ENCODE measurements at places on chromosomes 6 and 20.

DNA sequence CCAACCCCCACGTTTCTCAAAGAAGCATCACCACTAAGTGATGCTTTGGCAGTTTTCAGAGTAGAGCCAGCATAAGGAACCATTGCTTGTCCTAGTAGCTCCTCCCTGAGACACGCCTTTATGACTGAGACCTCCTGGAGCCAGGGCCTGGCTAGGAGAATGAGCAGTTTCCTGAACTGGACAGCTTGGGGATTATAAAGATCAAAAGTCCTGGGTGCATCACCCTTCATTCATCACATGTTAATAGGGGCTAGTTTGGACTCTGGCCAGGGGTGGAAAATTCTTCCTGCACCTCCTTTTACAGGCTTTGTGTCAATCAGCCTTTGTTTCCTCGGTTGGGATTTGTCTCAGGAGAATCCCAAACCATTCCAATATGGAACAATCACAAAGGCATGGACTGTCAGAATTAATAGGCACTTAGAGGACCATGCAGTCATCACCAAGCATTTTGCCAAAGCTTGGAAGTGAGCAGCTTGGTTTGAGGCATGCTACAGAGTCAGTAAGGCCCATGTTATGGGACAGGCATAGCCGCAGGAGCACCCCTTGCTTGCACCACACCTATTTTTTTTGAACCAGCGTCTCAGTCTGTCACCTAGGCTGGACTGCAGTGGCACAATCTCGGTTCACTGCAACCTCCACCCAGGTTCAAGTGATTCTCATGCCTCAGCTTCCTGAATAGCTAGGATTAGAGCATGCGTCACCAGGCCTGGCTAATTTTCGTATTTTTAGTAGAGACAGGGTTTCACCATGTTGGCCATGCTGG lies 64.9 kb upstream of the TGM3 start:
- DNase-seq: no peak

DNA sequence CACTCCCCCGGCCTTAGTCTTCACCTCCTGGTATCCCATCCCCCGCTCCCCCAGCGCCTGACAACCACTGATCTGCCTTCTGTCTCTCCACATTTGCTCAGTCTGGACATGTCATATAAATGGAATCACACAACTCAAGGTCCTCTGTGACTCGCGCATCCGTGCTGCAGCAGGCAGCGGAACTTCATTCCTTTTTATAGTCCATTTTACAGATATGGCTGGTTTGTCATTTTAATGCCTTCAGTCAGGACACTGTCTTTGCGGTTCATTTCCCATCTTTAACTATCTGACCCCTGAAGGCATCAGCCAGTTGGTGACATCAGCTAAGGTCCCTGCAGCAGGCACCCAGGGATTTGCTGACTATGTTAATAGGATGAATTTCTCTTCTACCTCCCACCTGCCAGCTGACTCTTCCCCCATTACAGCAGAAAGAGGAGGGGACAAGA lies 125.7 kb downstream of the ZMYND8 start:
- no peak for DNase-seq

GRCh38 chr6:33744895-33745546 lies 1.7 kb downstream of the IP6K3 start:
- no peak for DNase-seq

DNA sequence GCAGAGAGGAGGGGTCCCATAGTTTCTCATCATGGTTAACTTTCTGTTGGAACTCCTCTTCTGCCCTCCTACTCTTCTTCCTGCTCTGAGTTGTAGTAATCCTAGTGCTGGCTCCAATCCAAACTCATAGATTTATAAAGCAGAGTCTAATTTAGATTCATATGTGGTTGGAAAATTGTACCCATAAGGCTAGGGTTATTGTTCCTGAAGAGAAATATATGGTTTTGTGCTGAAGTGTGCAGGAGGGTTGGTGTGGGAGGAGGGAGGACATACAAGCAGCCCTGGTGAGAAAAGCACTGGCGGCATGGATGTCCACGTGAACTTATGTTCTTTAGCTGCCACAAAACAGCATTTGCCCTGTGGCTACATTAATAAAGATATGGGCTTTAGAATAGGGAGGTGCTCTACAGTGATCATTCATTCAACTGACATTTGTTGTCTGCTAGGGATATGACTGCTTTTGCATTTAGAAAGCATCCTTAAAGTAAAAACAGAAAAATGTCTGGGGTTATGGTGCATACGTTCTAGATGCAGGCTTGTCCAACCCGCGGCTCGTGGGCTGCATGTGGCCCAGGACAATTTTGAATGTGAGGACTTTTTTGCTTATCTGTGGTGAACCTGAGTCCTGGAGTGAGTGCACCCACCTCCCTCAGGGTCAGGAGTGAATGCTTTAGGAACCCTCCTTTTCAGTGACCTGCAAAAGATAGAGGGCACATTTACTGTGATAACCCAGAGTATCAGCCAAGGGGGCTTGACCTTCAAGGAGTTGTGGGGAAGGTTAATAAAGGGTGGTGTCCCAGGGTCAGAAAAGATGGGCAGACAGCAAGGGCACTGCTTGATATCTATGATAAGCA lies 4.1 kb downstream of the HLA-A start:
- DNase-seq: peak; percentile 56

DNA sequence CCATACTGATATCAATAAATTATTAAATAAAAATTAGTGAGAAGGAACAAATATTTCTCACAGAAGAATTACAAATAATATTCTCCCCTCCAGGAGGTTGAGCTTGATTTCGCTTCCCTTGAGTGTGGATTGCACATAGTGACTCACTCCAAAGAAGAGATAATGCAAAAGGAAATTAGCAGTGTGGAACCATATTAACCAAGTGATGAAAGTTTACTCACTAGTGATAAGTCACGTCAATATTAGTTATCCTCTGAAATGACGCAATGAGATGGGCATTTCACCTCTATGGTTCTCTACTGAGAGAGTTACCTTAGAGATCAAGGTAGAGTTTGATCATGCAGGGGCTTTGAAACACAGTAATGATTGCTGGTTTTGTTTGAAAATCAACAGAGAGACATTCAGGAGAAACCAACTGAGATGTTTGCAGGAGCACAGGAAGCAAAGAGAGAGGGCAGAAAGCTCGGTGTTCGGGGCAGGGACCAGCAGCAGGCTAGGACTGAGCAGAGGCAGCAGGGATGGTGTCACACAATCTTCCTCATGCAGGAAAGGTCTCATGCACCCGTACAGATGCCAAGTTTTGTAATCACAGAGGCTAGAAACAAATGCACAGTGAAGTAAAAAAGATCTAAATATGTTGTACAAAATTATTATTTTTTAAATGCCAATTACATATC lies 634.5 kb downstream of the QKI start:
- DNase-seq: no peak

- no peak for DNase-seq
Observed at GRCh38 chr6:147000545-147001488, 203.4 kb upstream of the STXBP5 start.

DNA sequence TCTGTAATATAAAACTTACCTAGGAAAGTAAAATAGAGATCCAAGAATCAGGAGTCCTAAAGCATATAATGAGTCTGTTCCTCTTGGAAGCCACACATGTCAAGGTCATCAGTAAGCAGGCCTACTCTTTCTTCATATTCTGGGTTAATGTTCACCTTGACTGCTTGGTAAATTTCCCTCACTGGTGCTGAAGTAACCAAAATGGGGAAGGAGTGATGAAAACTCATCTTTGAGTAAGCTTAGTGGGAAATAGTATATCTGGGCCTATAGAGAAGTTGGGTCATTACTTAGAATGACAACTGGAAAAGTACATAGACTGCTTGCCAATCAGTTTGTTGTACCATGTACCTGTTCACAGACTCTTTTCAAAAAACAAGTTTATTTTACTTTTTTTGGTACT lies 6.6 kb downstream of the TSPYL4 start:
- DNase-seq: no peak

DNA sequence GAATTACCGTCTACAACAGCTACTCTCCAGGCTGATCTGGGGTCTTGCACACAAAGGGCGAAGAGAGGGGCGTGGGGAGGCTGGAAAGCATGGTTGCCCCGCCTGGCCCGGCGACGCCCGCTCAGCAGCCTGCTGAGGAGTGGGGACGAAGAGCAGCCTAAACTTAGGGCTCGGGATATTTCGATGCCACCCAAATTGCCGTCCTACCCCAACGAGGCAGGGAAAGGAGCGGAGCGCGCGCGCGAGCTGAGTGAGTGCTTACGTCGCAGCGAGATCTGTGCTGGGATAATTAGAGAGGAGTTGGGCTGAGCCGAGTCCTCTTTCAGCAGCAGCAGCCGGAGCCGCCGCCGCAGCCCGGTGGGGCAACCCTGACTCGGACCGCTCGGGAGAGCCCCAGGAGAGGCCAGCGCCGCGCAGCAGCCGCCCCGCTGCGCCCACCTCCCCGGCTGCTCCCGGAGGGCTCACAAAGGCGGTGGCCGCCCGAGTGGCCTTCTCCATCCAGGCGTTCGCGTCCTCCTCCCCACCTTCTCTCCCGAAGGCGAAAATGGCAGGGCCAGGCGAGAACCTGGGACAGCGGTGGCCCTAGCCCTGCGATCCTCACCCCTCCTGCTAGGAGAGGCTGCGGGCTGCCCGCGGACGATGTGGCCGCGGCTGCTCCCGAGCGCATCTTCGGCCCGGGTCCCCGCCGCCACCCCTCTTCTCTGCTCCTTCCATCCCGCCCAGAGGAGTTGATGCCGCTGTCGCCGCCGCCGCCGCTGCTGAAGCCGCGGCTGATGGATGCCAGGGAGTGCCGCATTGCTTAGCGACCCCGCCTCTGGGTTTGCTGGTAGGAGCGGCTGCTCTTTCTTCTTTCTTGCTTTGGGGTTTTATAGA lies at the start of gene CLVS2:
Gene CLVS2, plus strand, starts transcription at position 315 of the 873 bp plus-strand sequence. CDS start 1,543 bp downstream, outside the sequence.
- no peak for DNase-seq

DNA sequence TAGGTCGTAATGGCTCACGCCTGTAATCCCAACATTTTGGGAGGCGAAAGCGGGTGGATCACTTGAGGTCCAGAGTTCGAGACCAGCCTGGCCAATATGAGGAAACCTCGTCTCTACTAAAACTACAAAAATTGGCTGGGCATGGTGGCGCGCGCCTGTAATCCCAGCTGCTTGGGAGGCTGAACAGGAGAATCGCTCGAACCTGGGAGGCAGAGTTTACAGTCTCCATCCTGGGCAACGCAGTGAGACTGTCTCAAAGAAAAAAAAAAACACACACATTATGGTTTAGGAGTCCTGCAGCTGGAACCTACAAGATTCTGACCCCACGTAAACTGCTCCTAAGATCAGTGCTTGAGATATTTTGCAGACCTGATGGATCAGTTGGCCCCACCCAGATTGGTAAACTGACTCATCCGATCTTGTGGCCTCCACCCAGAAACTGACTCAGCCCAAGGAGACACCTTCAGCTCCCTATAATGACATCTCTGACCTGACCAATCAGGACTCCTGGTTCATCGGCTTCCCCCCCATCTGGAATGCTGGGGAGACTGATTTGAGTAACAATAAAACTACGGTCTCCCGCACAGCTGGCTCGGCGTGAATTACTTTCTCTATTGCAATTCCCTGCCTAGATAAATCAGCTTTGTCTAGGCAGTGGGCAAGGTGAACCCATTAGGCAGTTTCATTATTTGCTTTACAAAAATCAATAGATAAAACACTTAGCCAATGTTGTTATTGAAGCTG lies 96.2 kb upstream of the BTN3A2 start:
- peak; percentile 69 for DNase-seq

DNA sequence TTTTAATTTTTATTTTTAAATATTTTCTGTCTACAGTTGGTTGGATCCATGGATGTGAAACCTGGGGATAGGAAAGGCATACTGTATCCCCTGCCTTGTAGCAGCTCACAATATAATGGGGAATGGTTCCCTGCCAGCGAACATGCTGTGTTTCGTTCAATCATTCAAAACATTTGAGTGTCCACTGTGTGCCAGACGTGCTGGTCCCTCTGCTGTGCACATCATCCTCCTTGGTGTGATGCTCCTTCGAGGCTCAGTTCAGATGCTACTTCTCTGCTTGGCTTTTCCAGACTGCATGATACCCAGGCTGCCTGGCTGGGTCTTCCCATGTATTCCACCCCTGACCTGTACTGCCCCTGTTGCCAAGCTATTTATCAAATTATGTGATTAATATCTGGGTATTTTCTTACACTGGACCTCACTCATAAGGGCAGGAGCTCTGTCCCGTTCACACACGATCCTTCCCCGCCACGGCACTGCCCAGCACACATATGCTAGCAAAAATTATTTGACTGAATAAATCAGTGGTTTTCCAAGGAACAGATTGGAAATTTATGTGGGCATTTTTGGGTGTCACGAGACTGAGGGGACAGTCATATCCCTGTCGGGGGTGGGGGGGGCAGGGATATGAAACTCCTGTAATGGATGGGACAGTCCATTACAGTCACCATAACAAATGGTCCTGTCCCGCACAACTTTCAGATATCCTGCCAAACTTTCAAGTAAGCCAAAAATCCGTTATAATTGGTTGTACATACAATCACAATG lies 4.9 kb downstream of the SDCBP2 start:
- no peak for DNase-seq

GRCh38 chr6:156647991-156648390 lies 129.2 kb upstream of the ARID1B start:
- DNase-seq: no peak

GRCh38 chr6:51027283-51028065 lies 208.8 kb downstream of the TFAP2B start:
- DNase-seq: no peak

DNA sequence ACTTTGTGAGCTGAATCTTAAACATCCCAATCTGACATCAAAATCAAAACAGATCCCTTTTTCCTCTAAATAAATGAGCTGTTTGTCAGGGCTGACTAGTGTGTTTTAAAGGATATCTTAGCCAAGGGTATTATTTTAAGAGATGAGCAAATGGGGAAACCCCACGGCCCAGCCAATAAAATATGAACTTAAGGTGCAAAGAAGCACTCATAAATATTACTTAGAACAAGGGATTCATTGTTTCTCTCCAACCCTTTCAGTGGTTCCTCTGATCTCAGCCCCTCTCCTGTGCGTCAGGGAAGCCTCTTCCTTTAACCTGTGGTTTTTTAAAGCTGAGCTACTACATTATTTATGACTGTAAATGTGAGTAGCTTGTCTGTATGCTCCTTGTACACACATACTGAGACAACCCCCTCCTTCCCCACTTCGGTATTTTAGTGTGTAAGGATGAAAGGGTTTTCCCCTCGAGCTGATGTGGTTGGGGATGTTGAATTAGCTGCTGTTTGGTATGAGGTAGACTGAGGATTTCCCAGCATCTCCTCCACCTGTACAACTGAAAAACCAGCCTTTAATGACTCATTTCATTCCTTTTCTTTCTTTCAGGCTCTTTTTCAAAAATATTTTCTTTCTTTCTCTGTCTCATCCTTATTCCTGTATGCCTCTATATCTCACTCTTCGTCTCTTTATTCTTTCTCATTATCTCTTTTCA lies 6.5 kb downstream of the BMP5 start:
- peak; percentile 56 for DNase-seq

- DNase-seq: no peak
Observed at GRCh38 chr6:13488896-13489237, 1.5 kb upstream of the GFOD1 start.

- DNase-seq: no peak
Observed at GRCh38 chr6:22433745-22434144, 135.6 kb upstream of the HDGFL1 start.

- DNase-seq: no peak
Observed at GRCh38 chr20:3782597-3782996, 1.3 kb upstream of the SPEF1 start.

DNA sequence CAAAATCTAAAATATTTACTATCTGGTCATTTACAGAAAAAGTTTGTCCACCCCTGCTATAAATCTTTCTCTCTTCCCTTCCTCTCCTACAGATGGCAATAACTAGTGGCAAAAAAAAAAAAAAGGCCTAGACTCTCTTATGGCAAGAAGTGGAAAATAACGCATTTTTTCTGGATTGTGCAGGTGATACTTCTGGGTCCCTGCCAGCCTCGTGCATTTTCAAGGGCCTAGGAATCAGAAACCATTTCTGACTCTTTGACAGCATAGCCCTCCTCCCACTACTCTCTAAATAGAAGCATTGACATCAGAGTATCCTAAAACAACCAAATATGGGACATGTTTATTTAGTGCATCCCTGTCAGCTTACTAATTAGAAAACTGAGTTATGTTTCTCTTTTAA lies 251.0 kb downstream of the KHDC1L start:
- no peak for DNase-seq

All from activated CD4-positive, alpha-beta T cell treated with anti-CD3 and anti-CD28 coated beads, Interleukin-2, amount 10 ng/mL, durations not matched to agents 24 days and 14 days (primary cell).